ENCODE measurements at places on chromosomes 4 and X.

- DNase-seq = no peak
These were observed 62.8 kb downstream of the KCNIP4 start for GRCh38 chr4:21885770-21886169.

GRCh38 chr4:15149839-15150592 is 147.7 kb downstream of the CPEB2 start:
- DNase-seq = peak; percentile 77

GRCh38 chr4:8258552-8259212 is 10.9 kb upstream of the HTRA3 start:
- DNase-seq = no peak

- DNase-seq = no peak
These were observed 33.1 kb downstream of the LEF1 start for GRCh38 chr4:108135549-108136209.

DNA sequence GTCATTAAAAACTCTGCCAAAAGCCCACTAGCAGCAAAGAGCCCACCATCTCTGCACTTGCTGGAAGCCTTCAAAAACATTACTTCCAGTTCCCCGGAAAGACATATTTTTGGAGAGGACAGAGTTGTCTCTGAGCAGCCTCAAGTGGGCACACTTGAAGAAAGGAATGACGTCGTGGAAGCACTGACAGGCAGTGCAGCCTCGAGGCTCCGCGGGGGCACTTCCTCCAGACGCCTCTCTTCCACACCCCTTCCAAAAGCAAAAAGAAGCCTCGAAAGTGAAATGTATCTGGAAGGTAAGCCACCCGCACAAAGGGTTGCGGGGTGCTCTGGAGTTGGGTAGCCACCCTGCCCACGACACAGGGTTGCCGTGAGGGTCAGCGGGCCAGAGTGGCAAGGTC is 25.9 kb downstream of the OFD1 start:
- DNase-seq = no peak

DNA sequence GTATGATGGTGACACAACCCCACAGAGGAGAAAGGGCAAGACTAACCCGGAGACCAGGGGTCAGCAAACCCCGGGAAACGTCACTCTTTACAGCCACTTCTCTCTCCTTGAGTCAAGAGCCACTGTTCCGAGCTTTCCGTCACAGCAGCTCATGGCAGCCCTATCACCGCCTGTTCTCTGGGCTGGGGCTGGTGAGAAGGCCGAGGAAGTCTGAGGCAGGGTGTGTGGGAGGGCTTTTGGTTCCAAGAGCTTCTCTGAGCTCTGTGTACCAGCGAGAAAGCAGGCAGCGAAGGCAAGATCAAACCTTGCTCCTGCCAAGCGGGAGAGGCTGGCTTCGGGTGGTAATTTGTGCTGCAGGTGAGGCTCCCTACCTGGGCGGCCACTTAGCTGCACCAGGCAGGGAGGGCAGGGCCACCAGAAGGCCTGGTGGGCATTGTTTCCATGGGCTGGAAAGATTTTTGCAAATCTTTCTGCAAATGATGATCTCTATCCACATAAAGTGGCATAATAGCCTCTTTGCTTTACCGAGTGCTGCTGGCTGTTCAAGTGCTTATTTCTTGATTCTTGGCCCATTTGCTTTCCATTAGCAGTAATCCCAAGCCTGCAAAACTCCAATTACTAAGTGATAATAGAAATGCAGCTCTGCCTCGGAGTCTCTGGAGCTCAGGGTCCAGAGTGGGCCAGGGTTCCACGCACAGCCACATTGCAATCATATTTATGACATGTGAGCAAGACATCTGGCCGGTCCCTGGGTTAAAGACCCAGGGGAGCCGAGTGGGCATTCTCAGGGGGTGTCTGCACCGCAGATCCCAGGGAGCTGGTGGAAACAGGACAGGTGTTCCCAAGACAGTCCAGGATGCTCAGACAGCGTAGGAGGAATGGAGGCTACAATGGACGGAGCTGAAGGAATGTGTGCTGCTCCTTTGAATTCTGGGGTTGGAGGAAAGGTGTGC is 41.5 kb downstream of the DCTD start:
- DNase-seq = no peak

DNA sequence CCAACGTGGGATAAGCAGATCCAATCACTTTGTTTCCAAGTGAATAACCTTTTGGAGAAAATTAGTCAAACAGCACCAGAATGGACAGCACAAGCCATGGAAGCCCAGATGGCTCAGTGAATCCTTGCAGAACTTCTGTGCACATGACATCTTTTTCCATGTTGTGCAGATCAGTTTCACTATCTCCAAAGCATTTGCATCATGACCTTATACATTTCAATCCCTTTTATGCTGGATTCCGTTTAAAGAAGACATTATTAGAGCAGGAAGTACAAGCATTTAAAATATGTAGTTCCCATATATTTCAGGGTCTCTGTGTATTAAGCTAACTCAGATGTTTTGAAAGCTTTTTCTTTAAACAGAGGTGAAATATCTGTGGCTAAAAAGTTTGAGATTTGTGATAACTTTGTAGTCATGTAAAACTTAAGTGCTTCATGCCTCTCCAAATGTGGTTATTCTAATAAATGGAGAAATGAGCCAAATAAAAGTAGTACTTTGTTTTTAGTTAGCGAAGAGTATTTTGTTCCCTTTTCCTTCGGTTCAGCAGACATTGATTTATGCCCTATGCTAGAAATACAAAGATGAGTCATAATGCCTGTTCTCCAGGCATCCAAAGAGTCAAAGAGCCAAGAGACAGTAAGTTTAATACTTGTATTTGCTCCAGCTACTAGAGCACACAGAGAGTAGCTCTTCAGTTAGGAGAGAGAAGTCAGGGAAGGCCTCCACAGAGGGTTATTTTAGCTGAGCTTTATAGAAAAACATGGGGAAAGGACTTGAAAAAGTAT is 39.0 kb downstream of the PLAC8 start:
- DNase-seq = no peak

DNA sequence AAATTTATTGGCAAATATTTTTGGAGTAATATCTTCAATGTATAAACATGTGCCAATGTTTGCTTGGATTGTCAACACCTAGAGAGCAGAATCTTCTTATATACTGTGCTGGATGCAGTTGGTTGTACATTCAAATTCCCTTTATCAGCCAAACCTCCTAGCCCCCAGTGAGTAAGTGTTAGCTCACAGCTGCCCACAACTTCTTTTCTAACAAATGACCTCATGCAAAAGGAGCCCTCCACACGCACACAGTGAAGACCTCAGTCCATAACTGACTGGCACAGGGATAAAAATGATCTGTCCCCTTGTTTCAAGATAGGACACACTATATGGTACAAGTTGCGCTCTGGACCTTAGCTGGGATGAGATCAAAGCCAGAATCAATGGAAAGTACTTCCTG is 458.0 kb upstream of the NWD2 start:
- DNase-seq = no peak

- DNase-seq = no peak
These were observed 109.6 kb upstream of the NDP start for GRCh38 chrX:44082829-44083228.

DNA sequence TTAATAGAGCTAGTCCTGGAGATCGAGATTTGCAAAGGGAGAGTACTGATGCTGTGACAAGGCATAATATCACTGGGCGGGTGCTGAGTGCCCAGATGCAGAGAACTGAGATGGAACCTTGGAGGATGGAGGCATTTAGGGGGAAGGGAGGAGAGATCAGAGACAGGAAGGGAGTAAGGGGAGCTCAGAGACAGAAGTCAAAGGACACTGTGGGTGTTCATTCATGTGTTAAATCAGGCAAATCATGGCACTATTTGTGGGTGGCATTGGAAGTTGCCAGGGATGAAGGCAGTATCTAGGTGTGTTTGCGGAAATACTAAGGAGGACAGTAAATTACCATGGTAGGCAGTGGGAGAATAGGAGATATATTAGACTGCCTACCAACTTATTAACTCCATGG is 135.0 kb downstream of the RBM46 start:
- no peak for DNase-seq

DNA sequence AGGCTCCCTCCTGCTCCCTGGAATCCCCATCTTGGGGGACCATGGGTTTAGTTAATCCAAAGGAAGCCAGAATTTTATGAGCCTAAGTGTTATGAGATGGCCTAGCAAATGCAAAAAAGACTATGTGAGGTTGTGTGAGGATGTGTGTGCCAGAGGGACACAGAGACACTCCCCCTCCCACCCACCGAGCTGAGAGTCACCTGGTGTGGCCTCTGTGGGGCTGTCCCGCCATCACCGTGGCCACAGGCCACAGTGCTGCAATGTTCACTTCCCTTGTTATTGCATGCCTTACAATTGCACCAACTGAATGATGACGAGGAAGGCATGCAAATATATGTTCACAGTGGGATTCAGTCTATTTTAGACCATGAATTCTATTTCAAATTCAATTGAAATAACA is 601 bp upstream of the FGFBP2 start:
- no peak for DNase-seq

GRCh38 chrX:153778684-153779101 is 2.1 kb upstream of the SRPK3 start:
- DNase-seq = no peak

GRCh38 chr4:16897991-16898827 is at the start of gene LDB2:
LDB2 (minus strand) TSS chr4:16898645.
- peak; percentile 83 for DNase-seq

DNA sequence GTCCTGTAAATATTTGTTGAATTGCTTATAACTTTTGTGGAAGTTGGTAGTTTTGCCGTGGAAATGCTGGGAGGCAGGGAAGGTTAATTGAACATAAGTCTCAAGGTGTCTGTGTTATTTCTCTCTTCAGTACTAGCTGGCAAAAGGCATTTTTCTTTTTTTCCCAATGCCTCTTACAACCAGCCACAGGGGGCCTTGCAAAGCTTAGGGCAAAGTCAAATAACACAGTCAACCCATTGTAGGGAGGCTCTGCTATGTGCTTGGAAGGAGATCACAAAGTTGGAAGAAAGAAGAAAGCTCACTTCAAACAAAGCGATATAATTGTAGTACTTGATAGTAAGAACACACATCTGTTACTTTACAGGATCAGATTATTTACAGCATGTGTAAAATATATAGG is 802.6 kb downstream of the PDHA2 start:
- DNase-seq = no peak

- DNase-seq = no peak
These were observed 50.5 kb upstream of the FAM47C start for GRCh38 chrX:36957425-36958328.

- DNase-seq = no peak
These were observed 8.8 kb downstream of the ENAM start for GRCh38 chr4:70637239-70637913.

GRCh38 chrX:37076983-37077382 is 68.8 kb downstream of the FAM47C start:
- no peak for DNase-seq

DNA sequence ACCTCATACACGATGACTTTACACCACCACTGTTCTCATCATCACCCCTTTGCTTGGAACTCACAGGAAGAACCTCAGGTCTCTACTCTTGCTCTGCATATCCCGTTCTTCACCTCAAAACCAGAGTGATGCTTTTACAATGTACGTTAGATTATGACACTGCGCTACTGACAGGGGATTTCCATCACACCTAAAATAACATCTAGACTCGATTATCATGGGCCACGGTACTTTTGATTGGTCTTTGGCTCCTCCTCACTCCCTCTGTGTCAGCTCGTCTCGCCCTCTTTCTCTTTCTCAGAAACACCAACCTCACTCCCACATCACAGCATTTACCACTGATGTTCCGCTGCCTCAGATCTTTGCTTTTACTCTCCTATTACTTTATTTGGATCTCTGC is 172.4 kb downstream of the TLL1 start:
- no peak for DNase-seq

DNA sequence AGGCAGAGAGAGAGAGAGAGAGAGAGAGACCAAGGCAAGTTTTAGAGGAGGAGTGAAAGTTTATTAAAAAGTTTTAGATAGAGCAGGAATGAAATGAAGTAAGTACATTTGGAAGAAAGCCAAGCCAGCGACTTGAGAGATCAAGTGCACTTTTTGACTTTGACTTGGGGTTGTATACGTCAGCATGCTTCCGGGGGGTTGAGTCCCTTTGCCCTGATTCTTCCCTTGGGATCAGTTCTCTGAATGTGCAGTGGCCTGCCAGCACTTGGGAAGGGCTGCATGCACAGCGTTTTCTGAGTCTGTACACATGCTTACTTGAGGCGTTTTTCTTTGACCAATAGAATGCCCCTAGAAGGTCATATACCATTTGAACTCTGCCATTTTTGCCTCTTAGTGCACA is 400.5 kb downstream of the PDGFC start:
- DNase-seq = no peak

DNA sequence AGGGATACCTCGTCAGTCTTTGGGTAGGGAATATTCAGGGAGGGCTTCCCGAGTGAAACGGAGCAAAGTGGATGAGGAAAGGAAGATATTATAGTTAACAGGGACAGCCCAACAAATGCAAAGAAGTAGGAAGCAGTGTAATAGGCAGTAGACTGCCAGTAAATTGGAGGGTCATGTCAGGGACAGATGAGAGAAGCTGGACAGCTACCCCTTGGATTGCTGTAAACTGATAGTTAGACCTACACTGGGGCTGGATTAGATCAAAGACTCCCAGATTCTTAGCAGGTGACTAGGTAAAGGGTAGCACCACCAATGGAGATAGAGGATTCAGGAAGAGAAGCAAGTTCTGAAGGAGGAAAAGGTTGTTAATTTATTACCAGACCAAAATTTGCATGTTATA is 48.0 kb downstream of the NPNT start:
- no peak for DNase-seq

DNA sequence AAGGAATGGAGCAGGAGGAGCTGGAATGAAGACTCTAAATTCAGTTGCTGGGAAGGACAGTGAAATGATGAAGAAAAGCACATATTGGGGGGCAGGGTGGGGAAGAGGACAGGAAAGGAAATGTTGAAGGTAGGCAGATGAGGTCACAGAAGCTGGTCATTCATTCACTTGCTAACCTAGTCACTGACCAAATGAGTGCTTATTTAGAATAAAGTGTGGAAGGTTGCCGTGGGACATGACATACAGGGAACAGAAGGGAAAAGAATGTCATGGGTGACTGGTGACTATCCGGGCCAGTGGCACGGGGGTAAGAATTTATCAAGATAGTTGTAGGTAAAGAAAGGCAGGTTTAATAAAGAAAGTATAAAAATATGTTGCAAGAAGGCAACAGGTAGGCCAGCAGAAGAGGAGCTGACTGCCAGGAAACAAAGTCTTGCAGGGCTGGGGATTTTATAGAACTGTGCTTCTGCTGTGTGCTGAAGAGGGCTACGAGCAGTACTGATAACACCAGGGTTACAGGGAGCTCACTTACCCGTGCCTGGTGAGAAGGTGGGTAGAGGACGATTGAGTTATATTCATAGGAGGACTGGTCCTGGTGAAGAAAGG is 31.9 kb upstream of the TLR3 start:
- DNase-seq = no peak

DNA sequence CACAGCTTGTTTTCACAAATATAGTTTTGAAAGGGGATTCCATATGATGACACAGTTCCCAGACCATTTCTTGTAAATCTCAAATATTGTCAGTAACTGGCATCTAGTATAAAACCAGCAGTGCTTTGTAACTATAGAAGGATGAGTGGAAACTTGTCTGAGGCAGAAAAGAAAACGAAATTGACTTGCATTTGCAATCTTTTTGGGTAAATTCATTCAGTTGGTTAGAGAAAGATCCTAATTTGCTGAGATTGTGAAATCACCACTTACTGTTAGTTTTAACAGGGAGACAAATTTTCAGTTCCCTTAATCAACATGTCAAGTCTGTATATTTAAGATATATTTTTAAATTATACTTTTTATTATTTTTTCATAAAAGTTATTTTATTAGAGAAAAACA is 71.5 kb upstream of the VEGFC start:
- no peak for DNase-seq

GRCh38 chr4:94525993-94526728 is 74.4 kb downstream of the PDLIM5 start:
- no peak for DNase-seq

Data from suprapubic skin (tissue), 4 donors.